SJCRH30 (cell line): ENCODE measurements at places on chromosomes 12 and 14. TPM values are rescaled to one million over a fixed set of nuclear protein-coding genes. Genes with fewer than 3 reads are reported as not detected.

- no peak overlapping the region for H3K4me3 ChIP-seq
- no peak overlapping the region for H3K27ac ChIP-seq
- no peaks in the 10 kb centered on the region for H3K27me3 ChIP-seq
- H3K4me1 ChIP-seq = no peaks in the 10 kb centered on the region
Measured at GRCh38 chr14:88748288-88748687, 44.5 kb downstream of the EML5 start.

The KRT81 gene
- total RNA-seq = 0.06 TPM in 1 of 2 replicates, not detected in the other

DNA sequence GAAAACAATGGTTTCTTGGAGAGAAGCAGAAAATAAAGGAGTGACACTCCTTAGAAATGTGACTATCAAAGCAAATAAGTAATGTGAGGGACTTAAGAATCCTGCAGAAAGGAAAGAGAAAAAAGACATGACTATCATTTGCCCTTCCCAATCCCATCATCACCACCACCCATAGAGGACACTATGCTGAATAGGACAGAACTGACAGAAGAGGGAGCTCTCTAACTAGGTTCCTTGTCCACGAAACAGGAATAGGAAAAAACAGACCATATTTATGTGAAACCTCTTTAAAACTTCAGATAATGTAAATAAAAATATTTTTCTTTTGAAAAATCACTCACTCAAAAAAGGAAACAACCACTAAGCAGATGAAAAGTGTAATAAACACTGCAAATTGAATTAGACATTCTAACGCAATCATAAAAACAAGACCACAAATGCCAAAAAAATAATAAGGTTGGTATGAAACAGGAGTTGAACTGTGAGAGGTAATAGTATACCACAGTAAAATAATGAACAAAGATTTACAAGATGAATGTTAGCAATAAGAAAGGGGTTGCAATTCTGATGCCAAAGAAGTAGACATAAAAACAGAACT, 24.1 kb downstream of the KLRD1 start:
- DNase-seq = peak; percentile 56
- H3K4me1 ChIP-seq = no peaks in the 10 kb centered on the region
- no peaks in the 10 kb centered on the region for H3K36me3 ChIP-seq
- H3K27ac ChIP-seq = no peak overlapping the region
- H3K4me3 ChIP-seq = no peak overlapping the region

DNA sequence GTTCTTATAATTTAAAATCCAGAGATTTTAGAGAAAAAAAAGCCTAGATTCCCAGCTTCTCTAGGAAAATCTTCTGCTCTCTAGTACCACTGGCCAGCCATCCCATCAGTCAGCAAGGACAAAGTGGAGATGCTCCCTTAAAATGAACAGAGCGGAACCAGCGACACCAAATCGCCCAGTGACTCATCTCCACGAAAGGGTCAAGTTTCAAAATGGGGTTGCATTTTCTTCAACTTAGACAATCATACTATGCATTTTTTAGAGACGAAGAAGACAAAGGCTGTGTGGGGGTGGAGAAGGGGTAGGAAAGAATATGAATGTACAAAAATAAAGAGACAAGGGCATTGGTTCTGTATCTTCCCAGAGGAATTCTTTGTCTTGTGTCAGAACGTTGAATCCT, 212.0 kb downstream of the SLC15A4 start:
- H3K36me3 ChIP-seq = no peaks in the 10 kb centered on the region
- H3K4me3 ChIP-seq = no peak overlapping the region
- no peak overlapping the region for H3K27ac ChIP-seq
- H3K27me3 ChIP-seq = no peaks in the 10 kb centered on the region

The ASCL1 gene
- total RNA-seq = not detected in 2 replicates

The FBRSL1 gene
- total RNA-seq = 15.6 and 15.7 TPM in 2 replicates

GRCh38 chr14:43697003-43697402, 810.1 kb downstream of the FSCB start:
- no peaks in the 10 kb centered on the region for H3K4me1 ChIP-seq
- H3K27me3 ChIP-seq = no peaks in the 10 kb centered on the region
- no peaks in the 10 kb centered on the region for H3K36me3 ChIP-seq
- no peak overlapping the region for H3K27ac ChIP-seq
- DNase-seq = no peak

GRCh38 chr12:105585107-105585506, 254.6 kb downstream of the C12orf75 start:
- no peaks in the 10 kb centered on the region for H3K27me3 ChIP-seq
- no peak for DNase-seq
- H3K4me3 ChIP-seq = no peak overlapping the region
- H3K36me3 ChIP-seq = no peaks in the 10 kb centered on the region
- H3K27ac ChIP-seq = no peak overlapping the region

DNA sequence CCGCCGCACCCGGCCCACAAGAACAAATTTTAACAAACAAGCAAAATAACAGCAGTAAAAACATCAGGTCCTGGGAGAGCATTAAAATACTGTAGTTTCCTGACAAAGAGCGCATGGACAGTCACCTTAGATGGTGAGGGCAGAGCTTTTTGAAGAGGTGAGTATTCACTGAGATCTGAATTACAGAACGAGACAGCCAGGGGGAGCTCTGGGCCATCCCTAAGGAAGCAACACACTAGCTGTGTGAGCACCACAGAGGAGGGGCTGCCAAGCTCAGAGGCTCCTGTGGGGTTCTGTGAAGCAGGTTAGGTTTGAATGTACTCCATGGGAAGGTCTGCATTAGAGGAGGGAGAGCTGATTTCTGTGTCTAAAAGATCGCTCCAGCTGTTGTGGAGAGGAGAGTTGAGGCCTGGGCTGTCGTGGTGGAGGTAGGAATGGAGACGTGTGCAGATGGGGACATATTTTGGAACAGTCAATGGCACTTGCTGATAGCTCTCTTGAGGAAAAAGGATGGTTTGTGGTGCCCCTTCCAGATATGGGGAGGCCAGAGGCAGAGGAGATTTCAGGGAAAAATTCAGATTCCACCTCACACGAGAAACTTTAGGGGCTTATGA, 72.9 kb downstream of the TRAFD1 start:
- DNase-seq = peak; percentile 67
- no peaks in the 10 kb centered on the region for H3K27me3 ChIP-seq
- H3K4me3 ChIP-seq = no peak overlapping the region
- no peak overlapping the region for H3K27ac ChIP-seq
- H3K4me1 ChIP-seq = no peaks in the 10 kb centered on the region

DNA sequence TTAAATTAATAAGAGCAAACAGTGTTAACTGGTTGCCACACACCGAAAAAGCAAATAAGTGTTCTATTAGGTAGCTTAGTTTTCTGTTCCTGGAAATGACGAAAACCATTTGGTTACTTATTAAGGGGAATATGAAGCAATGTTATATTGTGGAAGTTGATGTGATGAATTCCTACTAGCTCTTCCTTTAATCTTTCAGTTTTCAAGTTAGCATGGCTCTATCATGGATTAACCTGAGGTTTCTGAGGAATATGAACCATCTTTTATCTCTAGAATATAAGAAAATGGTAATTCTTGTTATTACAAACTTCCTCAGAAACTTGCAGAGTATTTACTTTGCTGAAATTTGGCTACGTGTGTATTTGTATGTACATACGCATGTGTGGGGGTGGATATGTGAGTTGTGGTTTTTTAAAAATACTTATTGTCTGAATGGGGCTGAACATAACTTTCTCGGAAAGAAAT, 245.7 kb downstream of the KCNC2 start:
- no peaks in the 10 kb centered on the region for H3K27me3 ChIP-seq
- no peak overlapping the region for H3K27ac ChIP-seq
- 0 out of 2 replicates have a peak, but pooled peaks cover 4% of the 10 kb centered on the region for H3K4me1 ChIP-seq

GRCh38 chr14:72155379-72155993, 223.3 kb downstream of the RGS6 start:
- no peaks in the 10 kb centered on the region; the same call in 1 of the 2 replicates for H3K27me3 ChIP-seq
- DNase-seq = no peak
- H3K27ac ChIP-seq = no peak overlapping the region
- H3K36me3 ChIP-seq = no peaks in the 10 kb centered on the region

DNA sequence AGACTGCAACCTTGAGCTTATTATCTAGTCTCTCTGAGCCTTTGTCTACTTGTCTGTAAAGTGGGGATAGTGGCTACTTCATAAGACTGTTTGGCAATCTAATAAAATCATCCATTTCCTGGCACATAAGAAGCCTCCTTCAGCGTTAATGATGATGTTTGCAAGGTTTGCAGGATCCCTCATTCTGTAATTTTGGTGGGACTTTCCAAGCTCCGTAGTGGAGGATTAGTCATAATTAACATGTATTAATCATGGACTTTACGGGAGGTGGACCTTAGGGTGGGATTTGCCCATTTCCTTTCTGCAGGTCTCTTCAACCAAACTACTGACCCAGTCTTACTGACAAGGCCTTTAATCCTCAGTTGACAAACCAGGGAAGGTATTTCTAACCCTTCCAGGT, 66.2 kb downstream of the NTF3 start:
- H3K27ac ChIP-seq = no peak overlapping the region
- DNase-seq = no peak
- H3K4me1 ChIP-seq = peaks cover 5% of the 10 kb centered on the region; the same call in 1 of the 2 replicates

- no peaks in the 10 kb centered on the region for H3K36me3 ChIP-seq
- H3K4me3 ChIP-seq = no peak overlapping the region
- peak; percentile 41 for DNase-seq
- no peaks in the 10 kb centered on the region for H3K27me3 ChIP-seq
- peaks cover 28% of the 10 kb centered on the region for H3K4me1 ChIP-seq
- no peak overlapping the region for H3K27ac ChIP-seq
Measured at GRCh38 chr12:96140174-96140573, 54.0 kb upstream of the ELK3 start.

- DNase-seq = peak; percentile 22
- H3K27ac ChIP-seq = peak overlapping the region; percentile 40
- H3K27me3 ChIP-seq = no peaks in the 10 kb centered on the region
Measured at GRCh38 chr14:33951183-33951840, 438 bp upstream of the EGLN3 start.

The STYK1 gene
- not detected in 2 replicates for total RNA-seq

The LMNTD1 gene
- not detected in 2 replicates for total RNA-seq

DNA sequence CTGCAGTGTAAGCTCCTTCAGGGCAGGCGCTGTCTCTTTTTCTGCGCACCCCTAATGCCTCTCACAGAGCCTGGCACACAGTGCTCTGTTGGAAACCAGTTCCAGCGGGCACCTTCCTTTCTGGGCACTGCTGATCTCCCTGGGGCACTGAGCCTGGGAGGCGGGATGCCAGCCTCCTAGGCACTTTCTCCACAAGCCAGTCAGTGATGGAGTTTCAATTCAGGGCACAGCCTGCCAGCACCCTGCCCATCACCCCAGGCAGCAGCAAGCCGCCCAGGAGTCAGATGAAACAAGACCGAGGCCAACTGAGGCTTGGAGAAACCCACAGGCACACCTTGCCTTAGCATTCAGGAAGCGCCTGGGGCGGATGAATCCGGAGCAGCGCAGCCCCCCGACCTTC, 5.7 kb upstream of the CTDSP2 start:
- no peak for DNase-seq
- H3K36me3 ChIP-seq = no peaks in the 10 kb centered on the region
- H3K27me3 ChIP-seq = peaks cover 86% of the 10 kb centered on the region

DNA sequence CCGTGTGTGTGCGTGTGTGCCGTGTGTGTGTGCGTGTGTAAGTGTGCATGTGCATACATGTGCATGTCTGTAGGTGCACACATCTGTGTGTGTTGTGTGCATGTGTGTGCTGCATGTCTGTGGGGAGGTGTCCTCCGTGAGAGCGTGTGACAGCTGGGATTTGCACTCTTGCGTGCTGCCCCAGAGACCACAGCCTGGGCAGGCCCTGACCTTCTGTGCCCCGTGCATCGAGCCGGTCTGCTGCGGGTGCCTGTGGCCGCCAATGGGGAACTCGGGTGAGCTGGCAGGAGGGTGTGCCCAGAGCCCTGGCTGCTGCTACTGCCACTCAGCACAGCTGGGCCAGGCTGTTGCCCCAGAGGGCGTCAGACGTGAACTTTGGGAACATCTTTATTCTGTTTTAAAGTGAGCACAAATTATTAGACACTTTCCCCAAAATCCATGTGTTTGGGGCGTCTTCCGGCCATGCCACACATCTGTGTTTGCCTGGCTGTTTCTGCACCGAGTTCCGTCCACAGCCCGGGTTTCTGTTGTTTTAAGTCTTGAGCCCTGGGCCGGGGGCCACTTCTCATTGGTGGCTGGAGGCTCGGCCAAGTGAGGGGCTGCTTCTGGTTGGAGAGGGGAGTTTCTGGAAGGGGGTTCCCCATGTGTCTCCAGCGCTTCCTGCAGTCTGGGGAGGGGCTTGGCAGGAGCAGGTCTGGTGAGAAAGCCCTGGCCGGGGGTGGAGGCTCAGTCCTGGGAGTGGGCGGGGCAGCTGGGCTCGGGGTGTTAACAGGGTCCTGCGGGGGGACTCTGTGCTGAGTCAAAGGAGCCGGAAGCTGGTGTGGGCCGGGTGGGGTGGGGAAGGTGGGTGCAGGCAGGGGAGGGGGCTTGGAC, 7.6 kb downstream of the CEP170B start:
- H3K27ac ChIP-seq = 0 out of 2 replicates have a peak overlapping the region, but pooled peaks have one; percentile 25
- no peaks in the 10 kb centered on the region for H3K4me1 ChIP-seq
- H3K27me3 ChIP-seq = peaks cover 11% of the 10 kb centered on the region; the same call in 1 of the 2 replicates
- DNase-seq = no peak
- H3K4me3 ChIP-seq = no peak overlapping the region
- no peaks in the 10 kb centered on the region for H3K36me3 ChIP-seq

GRCh38 chr12:43883748-43884147, 47.9 kb downstream of the TMEM117 start:
- H3K4me3 ChIP-seq = no peak overlapping the region
- no peak overlapping the region for H3K27ac ChIP-seq
- no peak for DNase-seq

DNA sequence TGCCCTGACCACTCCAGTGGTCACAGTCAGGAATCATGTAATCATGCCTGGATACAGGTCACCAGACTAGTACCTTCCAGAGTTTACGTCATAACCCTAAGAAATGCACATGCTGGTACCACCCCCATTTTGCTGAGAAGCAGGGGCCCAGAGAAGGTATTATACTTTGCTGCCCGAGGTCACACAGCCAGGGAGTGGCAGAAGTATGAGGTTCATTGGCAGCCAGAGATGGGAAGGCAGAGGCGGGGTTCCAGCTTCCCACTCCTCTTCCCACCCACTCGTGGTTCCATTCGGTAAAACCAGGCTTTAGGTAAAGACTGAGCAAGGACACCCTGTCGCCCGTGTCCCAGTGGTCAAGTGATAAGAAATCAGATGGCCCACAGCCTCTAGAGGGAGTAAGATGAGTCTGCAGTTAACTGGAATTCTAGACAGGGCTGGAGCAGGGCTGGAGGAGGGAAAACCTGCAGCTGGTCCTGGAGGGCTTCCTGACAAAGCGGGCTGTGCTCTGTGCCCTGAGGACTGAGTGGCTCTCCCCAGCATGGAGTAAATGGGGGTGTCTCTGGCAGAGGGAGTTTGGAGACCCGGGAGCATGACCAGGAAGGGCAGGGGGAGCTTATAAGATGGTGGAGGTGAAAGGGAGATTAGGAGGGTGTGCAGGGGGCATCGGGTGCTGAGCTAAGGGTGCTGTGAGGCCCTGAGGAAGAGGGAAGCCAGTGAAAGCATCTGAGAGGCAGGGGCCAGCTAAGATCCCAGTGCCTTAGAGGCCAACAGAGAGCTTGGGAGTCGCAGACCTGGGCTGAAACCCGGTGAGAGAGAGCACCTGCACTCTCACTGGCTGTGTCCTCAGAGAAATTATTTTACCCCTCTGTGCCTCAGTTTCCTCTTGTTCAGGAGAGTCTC, 5.7 kb downstream of the FAM222A start:
- peaks cover 45% of the 10 kb centered on the region for H3K4me1 ChIP-seq
- H3K4me3 ChIP-seq = no peak overlapping the region
- DNase-seq = peak; percentile 73
- no peaks in the 10 kb centered on the region for H3K27me3 ChIP-seq

- no peaks in the 10 kb centered on the region for H3K27me3 ChIP-seq
- no peaks in the 10 kb centered on the region for H3K4me1 ChIP-seq
- no peak overlapping the region for H3K4me3 ChIP-seq
- no peaks in the 10 kb centered on the region for H3K36me3 ChIP-seq
- DNase-seq = no peak
Measured at GRCh38 chr14:68261092-68261842, 441.7 kb downstream of the RAD51B start.
